ENCODE measurements at places on chromosomes 16 and 17.

DNA sequence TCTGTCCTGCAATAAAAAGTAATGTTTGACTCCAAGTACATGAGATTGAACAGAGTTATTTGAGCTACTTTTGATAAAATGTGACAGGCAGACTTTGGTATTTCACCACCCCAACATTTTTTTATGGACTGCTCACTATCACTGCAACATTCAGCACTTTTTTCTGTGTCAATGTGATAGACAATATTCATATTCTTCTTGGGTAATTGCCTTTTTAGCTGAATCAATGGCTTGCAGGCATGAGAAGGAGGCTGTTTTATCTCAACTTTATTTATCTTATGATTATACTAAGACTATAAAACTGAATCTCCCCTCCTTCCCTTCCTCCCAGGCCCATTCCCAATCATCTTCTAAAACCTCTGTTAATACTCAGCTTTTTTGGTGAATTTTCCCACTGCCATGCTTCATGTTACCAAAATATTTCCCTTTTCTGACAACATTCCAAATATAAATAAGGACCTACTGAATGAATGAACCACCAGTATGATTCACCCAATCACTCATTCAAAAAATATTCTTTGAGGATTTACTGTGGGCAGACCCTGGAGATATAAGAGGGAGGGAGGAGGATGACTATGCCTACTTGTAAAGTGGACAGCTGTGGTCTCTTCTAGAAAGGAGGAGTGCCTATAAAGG, 67.6 kb downstream of the CDH13 start:
- no peak for DNase-seq

GRCh38 chr17:16920628-16921020, 51.3 kb downstream of the TNFRSF13B start:
- peak; percentile 14 for DNase-seq

GRCh38 chr16:25095636-25096035, 15.9 kb upstream of the LCMT1 start:
- no peak for DNase-seq

GRCh38 chr16:14564861-14565687, 65.0 kb downstream of the PARN start:
- DNase-seq = no peak

- no peak for DNase-seq
These were observed 510.6 kb downstream of the CDH13 start for GRCh38 chr16:83137326-83137781.

DNA sequence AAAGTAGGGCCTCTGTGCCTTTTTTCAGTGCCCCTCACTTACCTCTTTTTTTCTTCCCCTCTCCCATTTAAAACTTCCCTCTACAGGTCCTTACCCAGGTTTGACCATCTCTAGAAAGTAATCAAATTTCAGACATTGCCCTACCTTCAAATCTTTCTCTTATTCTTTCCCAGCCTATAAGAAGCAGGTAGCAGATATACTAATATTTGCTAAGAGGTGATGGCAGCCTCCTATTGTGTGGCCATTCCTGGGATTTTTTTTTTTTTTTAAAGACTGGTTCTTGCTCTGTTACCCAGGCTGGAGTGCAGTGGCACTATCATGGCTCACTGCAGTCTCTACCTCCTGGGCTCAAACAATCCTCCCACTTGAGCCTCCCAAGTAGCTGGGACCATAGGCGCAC, 111.1 kb upstream of the HAS3 start:
- no peak for DNase-seq

DNA sequence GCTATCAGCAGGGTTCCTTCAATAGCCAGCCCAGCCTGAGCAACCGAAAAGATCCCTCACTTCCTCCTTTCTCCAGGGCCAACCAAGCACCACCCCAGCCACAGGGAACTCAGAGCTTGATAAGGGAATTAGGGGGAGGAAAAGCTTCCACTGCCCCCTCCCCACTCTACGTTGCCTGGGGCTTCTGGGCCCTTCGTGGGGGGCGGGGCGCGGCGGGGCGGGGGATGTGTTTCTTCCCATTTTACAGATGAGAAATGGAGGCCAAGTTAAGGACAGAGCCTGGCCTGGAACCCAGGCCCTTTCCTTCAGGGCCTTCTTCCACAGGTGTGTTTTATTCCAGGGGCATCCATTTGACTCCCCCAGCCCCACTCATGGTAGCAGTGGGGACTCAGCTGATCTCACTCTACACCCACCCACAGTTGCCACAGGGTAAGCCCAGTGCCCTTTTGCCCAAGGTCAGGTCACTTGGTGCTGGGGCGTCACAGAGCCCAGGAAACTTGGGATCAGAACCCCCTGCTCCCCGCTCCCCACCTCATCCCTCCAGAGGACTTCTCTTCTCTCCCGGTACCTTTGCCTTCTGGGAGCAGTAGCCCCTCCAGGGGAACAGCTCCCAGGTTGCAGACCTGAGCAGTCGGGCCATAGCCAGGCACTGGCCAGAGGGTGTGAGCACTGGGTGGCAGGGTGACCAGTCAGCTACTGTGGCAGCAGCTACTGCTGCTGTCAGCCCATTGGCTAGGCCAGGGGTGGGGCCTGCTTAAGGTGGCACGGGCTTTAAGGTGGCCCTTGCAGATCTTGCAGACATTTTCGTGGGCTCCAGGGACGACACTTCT, at the start of gene LDHD:
Gene LDHD, minus strand, starts transcription at position 700 of the 830 bp plus-strand sequence. Its CDS starts 60 bp downstream, at position 640.
- DNase-seq = peak; percentile 96

- no peak for DNase-seq
These were observed 1.3 kb downstream of the SNN start for GRCh38 chr16:11669380-11670146.

- no peak for DNase-seq
These were observed 54.4 kb upstream of the CPHXL start for GRCh38 chr16:75780669-75781068.

- no peak for DNase-seq
These were observed 144.5 kb downstream of the RPTOR start for GRCh38 chr17:80689129-80689619.

GRCh38 chr16:83312718-83313245, 495.0 kb upstream of the HSBP1 start:
- DNase-seq = no peak

DNA sequence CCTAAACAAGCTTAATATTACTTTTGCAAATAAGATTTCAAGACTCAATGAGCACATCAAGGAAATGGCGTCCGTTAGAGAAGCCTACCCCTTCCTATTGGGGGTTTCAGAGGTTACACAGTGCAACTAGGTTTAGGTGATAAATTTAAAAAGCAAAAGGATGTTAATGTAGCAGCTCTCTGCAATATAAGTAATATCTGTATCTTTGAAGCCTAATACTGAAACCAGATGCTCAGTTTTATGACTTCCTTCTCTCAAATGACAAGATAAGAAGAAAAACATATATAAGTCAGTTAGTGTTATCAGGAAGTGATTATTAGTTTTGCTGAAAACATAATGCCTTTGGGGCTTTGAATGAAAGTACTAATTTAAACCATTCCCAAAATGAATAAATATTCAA, 54.3 kb upstream of the MED13 start:
- DNase-seq = no peak

DNA sequence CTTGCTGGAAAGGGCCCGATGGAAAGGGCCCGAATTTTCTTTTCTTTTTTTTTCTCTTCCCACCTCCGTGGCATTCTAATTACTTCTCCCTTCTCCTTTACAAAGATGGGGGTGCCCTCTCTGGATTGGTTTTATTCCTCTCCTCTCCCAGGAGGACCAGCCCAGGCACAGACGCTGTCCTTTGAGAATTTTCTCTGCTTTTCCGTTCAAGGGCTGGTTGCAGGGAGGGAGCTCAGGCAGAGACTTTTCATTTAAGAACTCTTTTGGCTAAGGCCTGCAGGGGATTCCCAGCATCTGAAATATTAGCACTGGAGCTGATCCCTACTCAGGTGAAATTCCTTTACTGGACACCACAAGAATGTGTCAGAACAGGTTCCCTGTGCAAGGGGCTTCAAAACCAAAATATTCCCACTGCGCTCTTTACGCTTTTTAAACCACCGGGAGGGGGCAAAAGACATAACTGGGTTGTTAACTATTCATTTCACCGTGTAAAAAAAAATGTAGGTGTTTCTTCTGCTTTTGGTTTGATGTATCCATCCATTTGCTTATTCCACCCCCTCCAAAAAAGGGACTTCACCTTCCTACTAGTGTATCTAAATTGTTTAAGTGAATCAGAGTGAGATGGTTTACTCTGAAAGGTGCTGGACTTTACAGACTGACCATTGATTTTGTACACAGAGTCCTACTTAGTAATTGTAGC, 1.4 kb downstream of the NFAT5 start:
- no peak for DNase-seq

- no peak for DNase-seq
These were observed 50.3 kb downstream of the N4BP1 start for GRCh38 chr16:48559462-48560211.

DNA sequence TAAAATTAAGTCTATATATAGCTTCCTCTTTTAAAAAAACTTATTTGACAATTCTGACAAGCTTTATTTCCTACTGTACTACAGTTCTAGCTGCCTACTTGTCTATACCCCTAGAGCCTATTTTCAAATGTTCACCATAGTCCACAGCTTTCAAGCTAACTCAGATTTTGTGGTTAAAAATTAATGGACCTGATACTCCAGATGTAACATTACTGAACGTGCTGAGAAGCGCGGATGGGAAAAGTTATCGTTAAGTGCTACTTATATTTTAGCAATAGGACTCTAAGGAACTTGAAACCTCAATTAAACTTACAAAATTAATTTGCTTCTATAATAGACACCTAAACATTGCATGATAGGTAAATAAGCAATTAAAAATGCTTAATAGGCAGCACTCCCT, 31.2 kb downstream of the GNA13 start:
- no peak for DNase-seq

- no peak for DNase-seq
These were observed 62.4 kb downstream of the STX8 start for GRCh38 chr17:9513266-9513665.

- DNase-seq = no peak
These were observed 21.3 kb upstream of the HOXB13 start for GRCh38 chr17:48749621-48750553.

- DNase-seq = no peak
These were observed 7.4 kb upstream of the CPNE2 start for GRCh38 chr16:57084996-57085395.

DNA sequence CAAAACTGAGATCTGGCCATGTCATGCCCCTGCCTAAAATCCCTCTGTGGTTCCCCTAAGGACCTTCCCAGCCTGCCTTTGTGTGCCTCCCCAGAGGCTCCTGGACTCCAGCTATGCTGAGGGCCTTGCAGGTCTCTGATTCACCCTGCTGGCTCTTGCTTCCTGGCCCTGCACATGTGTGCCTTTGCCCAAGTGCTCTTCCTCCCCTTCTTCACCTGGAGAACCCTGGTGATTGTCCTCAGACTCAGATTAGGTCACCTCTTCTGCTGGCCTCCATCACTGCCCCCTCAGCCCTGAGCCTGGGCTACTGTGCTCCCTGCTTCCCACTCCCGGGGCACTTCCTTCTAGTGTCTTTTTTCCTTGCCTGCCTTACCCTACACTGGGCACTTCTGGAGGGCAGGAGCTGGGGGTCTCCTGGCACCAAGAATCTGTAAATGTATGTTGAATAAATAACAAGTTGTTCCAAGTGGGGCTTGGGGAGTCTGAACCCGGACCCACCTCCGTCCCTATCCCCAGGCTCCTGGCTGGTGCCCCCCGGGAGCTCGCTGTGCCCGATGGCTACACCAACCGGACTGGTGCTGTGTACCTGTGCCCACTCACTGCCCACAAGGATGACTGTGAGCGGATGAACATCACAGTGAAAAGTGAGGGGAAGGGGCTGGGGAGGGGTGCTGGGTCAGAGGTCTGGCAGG, 7.8 kb downstream of the ITGA3 start:
- no peak for DNase-seq

DNA sequence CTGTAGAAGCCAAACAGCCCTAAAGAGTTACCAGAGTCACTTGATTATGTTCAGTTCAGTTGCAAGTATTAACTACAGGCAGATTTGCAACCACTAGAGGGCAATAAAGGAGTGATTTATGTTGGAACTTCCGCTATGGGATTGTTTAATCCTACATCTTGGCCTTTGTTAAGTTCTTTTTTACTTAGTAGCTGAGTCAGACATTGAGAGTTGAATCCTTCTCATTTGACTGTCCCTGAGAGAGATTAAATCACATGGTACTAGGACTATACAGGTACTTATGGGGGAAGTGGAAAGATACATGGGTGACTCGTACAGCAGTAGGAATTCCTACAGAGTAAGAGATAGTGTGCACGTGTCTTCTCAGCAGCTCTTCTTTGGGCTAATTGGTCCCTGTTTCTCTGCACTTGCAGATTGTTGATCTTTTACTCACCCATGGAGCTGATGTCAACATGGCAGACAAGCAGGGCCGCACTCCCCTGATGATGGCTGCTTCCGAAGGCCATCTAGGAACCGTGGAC, 40.3 kb downstream of the CYB561 start:
- DNase-seq = no peak

DNA sequence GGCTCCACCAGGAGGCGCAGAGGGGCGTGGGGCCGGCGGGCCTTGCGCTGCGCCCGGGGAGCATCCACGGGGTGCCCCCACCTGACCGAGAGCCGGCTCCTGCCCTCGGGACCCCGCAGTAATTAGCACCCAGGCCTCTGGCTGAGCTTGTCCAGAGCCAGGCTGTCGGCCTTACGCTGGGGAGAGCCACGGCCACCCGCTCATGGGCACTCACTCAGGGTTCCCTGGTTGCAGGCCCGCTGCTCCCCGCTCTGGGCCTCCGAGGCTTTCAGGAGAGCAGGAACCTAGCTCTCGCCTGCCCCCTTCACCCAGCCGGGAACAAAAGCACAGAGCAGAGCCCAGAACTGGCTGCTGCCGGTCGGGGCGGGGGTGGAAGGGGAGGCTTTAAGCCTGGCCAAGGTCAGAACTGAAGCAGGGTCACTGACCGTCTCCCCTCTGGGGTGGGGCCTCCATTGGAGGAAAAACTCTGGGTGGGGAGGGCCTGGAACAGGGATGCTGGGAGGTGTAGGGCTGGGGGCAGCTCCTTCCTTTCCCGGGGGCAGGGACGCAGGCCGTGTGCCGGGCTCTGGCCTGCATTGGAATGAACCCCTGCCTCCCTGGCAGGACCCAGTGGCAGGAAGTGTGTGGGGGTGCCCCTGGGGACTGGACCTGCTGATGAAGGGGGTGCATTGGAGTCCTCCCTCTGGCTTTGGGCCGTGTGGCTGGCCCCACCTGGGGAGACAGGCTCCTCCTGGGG, 12.3 kb downstream of the GLIS2 start:
- peak; percentile 85 for DNase-seq

DNA sequence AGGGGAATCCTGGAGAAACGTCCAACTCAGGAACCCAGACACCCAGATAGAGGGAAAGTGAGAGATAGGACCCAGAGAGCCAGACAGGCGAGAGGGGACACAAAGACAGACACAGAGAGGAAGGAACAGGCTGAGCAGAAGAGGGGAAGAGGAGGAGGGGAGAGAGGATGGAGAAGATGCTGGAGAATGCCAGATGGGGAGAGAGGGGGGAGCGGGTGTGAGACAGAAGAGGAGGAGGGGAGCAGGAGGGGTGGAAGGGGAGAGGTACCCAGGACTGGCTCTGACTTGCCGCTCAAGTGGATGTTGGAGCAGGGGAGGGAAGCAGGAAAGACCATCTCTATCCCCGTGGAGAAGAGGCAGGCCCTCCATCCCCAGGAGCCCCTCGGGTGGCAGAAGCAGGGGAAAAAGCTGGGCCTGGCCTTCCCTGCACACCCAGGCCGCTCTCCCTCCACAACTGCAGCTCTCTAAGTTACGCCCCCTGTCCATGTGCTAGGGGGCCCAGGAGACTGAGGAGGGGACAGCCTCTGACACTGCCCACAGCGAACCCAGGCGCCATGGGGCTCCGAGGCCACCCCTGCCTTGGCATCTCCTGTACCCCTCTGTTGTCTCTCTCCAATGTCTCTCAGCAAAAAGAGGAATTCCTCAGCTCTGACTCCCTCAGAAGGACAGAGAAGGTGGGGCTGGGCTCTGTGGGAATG, 4.8 kb downstream of the PPP1R9B start:
- no peak for DNase-seq

- DNase-seq = no peak
These were observed 190.3 kb downstream of the CPPED1 start for GRCh38 chr16:12613131-12613991.
